ENCODE measurements at places on chromosomes 7 and 10. TPM values are rescaled to one million over a fixed set of nuclear protein-coding genes. Genes with fewer than 3 reads are reported as not detected.

LIPK gene
- total RNA-seq = not detected

CADPS2 gene
- total RNA-seq = 13.6 TPM

NKX1-2 gene
- 0.07 TPM for total RNA-seq

ATP6V0A4 gene
- not detected for total RNA-seq

FGFR2 gene
- 40.9 TPM for total RNA-seq

MEIG1 gene
- total RNA-seq = 0.58 TPM

PAPOLB gene
- 0.05 TPM for total RNA-seq

SEMA3C gene
- total RNA-seq = 103 TPM

PPIA gene
- 1,435 TPM for total RNA-seq

RPEL1 gene
- total RNA-seq = not detected

CEP55 gene
- 11.3 TPM for total RNA-seq

UNCX gene
- not detected for total RNA-seq

ZNF503 gene
- total RNA-seq = 3.6 TPM

CFTR gene
- 127 TPM for total RNA-seq

BHLHA15 gene
- total RNA-seq = 0.67 TPM

UTF1 gene
- total RNA-seq = not detected

GPRIN2 gene
- total RNA-seq = 34.4 TPM

OGDHL gene
- 3.2 TPM for total RNA-seq

DNA sequence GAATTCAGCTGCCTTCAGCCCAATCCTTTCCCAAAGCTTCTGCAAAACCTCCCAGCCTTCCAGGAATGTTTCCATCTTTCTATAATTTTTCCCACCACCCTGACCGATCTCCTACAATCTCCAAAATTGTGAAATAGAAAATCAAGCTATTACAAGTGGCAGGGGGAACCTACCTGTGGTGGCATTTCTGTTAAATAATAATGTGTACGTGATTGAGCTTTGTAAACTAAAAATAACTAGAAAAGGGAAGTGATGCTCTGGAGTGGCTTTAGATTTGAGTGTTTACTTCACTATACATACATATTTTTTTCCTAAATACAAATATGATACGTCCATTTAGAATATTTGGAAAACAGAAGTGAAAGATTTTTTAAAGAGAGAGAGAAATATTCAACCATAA is 593.6 kb downstream of the GRM8 start:
- H3K27ac ChIP-seq = no peak overlapping the region
- H3K4me3 ChIP-seq = no peak overlapping the region
- H3K36me3 ChIP-seq = no peaks in the 10 kb centered on the region
- no peaks in the 10 kb centered on the region for H3K4me1 ChIP-seq
- H3K27me3 ChIP-seq = no peaks in the 10 kb centered on the region

- H3K4me3 ChIP-seq = no peak overlapping the region
- H3K27ac ChIP-seq = no peak overlapping the region
- H3K27me3 ChIP-seq = no peaks in the 10 kb centered on the region
- no peak for DNase-seq
These were observed 118.7 kb upstream of the GJD4 start for GRCh38 chr10:35486297-35486990.

GRCh38 chr10:121405549-121405948 is 192.7 kb downstream of the FGFR2 start:
- no peaks in the 10 kb centered on the region for H3K36me3 ChIP-seq
- H3K4me3 ChIP-seq = no peak overlapping the region
- no peak overlapping the region for H3K27ac ChIP-seq
- no peaks in the 10 kb centered on the region for H3K27me3 ChIP-seq
- no peak for DNase-seq

DNA sequence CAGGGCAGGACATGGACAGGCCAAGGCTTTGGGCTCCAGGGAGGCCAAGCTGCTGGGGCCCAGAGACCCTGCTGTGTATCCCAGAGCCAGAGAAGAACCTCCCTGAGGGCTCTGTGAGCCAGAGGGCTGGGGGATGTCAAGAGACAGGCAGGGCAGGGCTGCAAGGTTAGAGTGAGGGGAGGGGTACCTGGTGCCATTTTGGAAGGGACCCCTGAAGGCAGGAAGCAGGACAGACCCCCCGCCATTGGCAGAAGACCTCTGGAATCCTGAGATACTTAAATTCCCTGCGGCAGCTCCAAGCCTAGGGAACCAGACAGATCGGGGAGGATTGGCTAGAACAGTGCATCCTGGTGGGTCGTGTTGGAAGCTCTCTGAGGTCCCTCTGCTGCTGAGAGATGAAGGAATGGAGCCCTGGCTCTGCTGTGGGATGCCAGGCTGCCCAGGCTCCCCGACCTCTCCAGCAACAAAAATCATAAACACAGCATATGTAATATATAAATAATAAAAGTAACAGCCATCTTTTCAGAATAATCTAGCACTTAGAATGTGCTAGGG is 75.0 kb downstream of the LHPP start:
- H3K4me1 ChIP-seq = no peaks in the 10 kb centered on the region
- no peaks in the 10 kb centered on the region for H3K36me3 ChIP-seq
- no peak for DNase-seq
- no peak overlapping the region for H3K4me3 ChIP-seq
- H3K27me3 ChIP-seq = no peaks in the 10 kb centered on the region
- no peak overlapping the region for H3K27ac ChIP-seq

DNA sequence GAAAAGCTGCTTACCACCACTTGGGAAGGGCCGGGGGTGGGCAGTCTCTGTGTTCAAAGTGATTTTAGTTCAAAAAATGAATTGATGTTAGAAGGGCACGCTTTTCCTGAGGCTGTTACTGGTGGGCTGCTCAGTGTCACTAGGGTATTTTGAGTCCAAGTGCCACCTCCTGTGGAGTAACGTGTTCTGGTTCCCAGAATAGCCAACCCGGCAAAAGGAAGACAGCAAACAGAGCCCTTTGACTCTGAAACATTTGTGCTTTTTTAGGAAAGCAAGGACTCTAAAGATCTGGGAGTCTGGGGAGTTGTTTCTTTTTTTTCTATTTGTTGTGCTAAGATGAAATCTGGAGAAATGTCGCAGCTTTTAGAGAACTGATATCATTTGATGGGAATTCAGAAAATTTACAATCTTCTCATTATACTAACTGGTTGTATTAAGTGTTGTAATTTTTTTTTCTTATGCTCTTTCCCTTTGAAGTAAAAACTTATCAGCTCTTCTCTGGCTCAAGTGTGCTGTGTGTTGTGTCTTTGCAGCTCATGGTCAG is 66.2 kb downstream of the MKX start:
- H3K36me3 ChIP-seq = no peaks in the 10 kb centered on the region
- H3K4me1 ChIP-seq = no peaks in the 10 kb centered on the region
- no peak for DNase-seq
- H3K27ac ChIP-seq = no peak overlapping the region

- H3K27ac ChIP-seq = no peak overlapping the region
- H3K36me3 ChIP-seq = no peaks in the 10 kb centered on the region
- no peaks in the 10 kb centered on the region for H3K27me3 ChIP-seq
- peaks cover 9% of the 10 kb centered on the region for H3K4me1 ChIP-seq
- DNase-seq = no peak
- no peak overlapping the region for H3K4me3 ChIP-seq
These were observed 12.3 kb downstream of the OSBPL3 start for GRCh38 chr7:24967696-24968095.

DNA sequence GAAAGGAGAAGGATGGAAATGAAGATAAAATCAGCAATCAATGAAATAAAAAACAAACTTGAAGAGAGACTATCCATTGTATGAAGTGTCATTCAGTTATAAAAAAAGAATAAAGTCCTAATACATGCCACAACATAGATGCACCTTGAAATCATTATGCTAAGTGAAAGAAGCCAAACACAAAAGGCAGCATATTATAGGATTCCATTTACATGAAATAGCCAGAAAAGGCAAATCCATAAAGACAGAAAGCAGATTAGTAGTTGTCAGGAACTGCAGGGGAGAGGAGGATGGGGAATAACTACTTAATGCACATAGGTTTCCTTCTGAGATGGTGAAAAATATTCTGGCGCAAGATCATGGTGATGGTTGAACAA is 6.6 kb upstream of the PON1 start:
- H3K36me3 ChIP-seq = no peaks in the 10 kb centered on the region
- no peaks in the 10 kb centered on the region for H3K27me3 ChIP-seq
- DNase-seq = no peak

- DNase-seq = no peak
- H3K4me3 ChIP-seq = no peak overlapping the region
- no peaks in the 10 kb centered on the region for H3K27me3 ChIP-seq
These were observed 41.0 kb upstream of the AFAP1L2 start for GRCh38 chr10:114445332-114445731.

DNA sequence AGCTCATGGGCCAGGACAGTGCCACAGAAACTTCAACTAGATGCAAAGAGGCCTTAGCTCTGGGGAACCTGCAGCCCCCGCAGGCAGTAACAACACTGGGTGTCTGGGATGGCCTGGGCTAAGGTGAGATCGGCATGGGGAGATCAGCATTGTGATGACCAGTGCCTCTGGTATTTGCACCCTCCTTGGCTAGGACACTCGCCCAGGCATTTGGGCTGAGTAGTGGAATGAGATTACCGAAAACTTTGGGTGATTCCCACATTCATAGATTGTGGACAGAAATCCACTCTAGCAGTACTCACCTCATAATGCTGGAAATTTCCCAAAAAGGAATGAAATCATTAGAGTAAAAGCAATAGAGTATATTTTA is 70.6 kb upstream of the ZMIZ2 start:
- H3K36me3 ChIP-seq = peaks cover 3% of the 10 kb centered on the region
- H3K4me3 ChIP-seq = no peak overlapping the region
- no peak for DNase-seq
- H3K27me3 ChIP-seq = no peaks in the 10 kb centered on the region
- no peak overlapping the region for H3K27ac ChIP-seq
- no peaks in the 10 kb centered on the region for H3K4me1 ChIP-seq

GRCh38 chr10:82768040-82768439 is 893.0 kb downstream of the NRG3 start:
- H3K4me3 ChIP-seq = no peak overlapping the region
- no peaks in the 10 kb centered on the region for H3K4me1 ChIP-seq
- no peaks in the 10 kb centered on the region for H3K36me3 ChIP-seq
- no peaks in the 10 kb centered on the region for H3K27me3 ChIP-seq
- no peak overlapping the region for H3K27ac ChIP-seq
- DNase-seq = no peak

- no peaks in the 10 kb centered on the region for H3K36me3 ChIP-seq
- no peaks in the 10 kb centered on the region for H3K4me1 ChIP-seq
- no peak overlapping the region for H3K27ac ChIP-seq
These were observed 59.2 kb downstream of the WIPF3 start for GRCh38 chr7:29865526-29865925.

GRCh38 chr10:285216-285615 is 150.0 kb downstream of the ZMYND11 start:
- no peak overlapping the region for H3K27ac ChIP-seq
- H3K27me3 ChIP-seq = no peaks in the 10 kb centered on the region
- H3K36me3 ChIP-seq = no peaks in the 10 kb centered on the region
- DNase-seq = no peak
- no peaks in the 10 kb centered on the region for H3K4me1 ChIP-seq
- H3K4me3 ChIP-seq = no peak overlapping the region

DNA sequence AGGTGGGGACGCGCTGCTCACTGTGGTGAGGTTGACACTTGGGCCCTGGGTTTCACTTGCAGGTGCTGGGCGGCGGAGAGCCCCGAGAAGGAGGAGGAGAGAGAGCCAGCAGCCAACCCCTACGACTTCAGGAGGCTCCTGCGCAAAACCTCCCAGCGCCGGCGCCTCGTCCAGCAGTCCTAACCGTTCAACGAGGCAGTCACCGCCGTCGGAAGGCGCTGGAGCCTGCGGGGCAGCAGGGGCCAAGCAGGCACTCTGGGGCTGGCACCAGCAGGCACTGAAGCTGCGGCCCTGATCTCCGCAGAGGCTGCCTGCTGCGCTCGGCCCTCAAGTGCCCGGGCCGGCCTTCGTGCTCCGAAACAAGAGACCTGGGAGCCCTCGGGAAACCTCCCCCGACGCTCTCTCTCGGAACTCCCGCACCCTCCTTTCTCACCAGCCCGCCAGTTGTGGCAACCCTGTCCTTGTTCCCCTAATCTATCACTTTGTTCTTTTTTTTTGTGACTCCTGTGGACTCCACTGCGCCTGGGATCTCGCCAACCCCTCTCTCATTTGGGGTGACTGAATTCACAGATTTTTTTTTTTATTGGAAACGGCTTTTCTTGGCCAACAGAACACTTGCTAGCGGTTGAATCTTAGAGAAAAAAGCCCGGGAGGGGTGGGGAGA is 4.7 kb upstream of the GAD2 start:
- H3K4me1 ChIP-seq = no peaks in the 10 kb centered on the region
- no peaks in the 10 kb centered on the region for H3K36me3 ChIP-seq
- no peak for DNase-seq
- no peak overlapping the region for H3K27ac ChIP-seq

DNA sequence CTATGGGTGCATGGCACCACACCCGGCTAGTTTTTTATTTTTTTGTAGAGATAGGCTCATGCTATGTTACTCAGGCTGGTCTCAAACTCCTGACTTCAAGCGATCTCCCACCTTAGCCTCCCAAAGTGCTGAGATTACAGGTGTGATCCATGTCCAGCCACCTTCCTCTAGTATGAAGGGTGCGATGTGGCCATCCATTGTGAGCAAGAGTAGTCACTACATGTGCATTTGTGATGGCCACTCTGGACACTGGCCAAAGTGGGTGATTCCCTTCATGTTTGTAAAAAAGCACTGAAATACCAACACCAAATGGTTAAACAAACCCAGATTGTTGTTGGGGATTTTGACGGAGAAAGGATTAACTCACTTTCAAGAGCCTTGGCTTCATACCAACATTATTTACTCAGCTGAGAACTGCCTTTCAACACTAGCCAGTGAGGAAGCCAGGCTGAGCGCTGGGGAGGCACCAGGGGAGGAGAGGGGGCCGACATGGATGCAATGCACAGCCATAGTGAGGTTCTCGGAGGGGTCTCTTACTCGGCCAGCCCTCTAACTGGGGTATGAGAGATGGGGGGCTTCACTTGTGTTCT is 198.1 kb upstream of the LYZL2 start:
- H3K36me3 ChIP-seq = no peaks in the 10 kb centered on the region
- H3K4me3 ChIP-seq = no peak overlapping the region
- H3K4me1 ChIP-seq = no peaks in the 10 kb centered on the region
- no peaks in the 10 kb centered on the region for H3K27me3 ChIP-seq
- H3K27ac ChIP-seq = no peak overlapping the region

DNA sequence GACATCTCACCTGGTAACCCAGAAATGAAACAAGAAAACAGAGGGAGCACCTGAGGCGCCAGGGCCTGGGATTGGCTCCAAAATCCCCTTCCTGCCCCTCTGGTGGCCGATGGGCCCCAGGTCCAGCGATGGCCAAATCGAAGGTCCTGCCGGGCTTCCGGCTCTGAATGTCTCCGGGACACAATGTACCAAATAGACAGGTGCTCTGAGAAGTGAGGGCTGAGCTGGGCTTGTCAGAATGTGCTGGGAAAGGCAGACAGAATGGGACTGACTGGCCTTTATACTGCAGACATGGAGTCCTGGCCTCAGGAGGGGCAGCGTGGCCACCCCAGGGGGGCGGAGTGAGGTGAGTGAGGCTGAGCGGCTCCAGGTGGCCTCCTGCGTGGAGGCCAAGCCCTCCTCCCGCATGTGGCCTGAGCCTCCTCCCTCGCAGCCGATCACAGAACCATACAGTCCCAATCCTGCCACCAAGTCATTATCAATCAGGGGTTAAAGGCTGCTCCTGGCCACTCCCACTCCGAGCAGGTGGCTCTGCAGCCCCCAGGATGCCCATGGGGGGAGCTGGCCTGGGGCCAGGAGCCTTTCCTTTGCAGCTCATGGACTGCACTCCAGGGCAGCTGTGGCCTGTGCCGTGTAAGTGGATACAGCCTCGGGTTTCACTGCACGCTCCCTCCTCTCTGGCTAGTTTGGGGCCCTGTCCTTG is 185.5 kb downstream of the ADARB2 start:
- no peak for DNase-seq
- H3K27ac ChIP-seq = no peak overlapping the region
- H3K4me3 ChIP-seq = no peak overlapping the region
- H3K27me3 ChIP-seq = no peaks in the 10 kb centered on the region
- no peaks in the 10 kb centered on the region for H3K36me3 ChIP-seq
- H3K4me1 ChIP-seq = no peaks in the 10 kb centered on the region

All from colonic mucosa (tissue), 4 donors.